ENCODE measurements at places on chromosomes 12 and 14. TPM values are rescaled to one million over a fixed set of nuclear protein-coding genes. Genes with fewer than 3 reads are reported as not detected.
A peak's percentile ranks its signal among the peaks of the same experiment; 100 is the strongest.

Gene IL22
- total RNA-seq: not detected

GRCh38 chr14:36657399-36658122 lies 4.1 kb upstream of the PAX9 start:
- no peak for DNase-seq

DNA sequence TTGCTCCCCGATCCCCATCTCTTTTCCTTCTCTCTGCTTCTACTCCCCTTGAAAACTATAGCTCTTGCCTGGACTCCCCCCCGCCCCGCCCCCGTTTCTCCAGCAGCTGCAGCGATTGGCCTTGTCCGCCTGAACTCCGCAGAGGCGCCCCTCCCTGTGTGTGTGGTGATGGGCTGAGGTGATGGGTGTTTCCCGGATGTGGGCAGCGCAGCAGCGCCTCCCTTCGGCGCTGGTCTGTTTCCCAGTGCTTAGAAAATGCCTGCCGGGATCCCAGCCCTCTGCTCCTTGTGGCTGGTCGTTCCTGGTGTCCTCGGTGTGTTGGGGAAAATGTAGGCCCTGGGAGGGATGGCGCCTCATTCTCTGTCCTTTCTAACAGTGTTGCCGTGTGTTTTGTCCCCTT lies 43.3 kb downstream of the GALNT8 start:
- peak; percentile 62 for DNase-seq

DNA sequence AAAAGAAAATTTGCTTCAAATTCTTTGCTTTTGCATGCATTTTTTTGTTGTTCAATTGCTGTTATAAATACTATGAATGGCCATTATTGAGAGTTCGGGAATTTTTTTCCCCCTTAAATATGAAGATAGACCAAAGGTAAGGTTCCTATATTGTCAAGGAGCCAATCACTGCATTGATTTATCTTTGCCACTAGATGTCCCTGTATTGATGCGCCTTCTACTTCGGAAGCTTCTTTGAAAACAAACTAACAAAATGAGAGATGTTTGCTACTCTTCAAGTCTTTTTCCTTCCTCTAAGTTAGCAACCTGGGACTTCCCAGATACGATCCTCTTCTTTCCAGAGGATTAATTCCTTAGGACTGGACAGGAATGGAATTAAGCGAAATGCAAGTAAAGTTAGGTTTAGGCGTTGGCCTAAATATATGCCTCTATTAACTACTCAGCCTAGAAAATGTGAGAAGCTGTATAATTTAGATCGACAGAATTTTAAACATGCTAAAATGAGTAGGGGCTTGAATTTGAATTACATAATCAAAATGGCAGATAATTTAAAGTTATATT lies 318.1 kb downstream of the AEBP2 start:
- no peak for DNase-seq

Gene PRH1
- 13.3 TPM for total RNA-seq

Gene TOMM20L
- total RNA-seq: not detected

DNA sequence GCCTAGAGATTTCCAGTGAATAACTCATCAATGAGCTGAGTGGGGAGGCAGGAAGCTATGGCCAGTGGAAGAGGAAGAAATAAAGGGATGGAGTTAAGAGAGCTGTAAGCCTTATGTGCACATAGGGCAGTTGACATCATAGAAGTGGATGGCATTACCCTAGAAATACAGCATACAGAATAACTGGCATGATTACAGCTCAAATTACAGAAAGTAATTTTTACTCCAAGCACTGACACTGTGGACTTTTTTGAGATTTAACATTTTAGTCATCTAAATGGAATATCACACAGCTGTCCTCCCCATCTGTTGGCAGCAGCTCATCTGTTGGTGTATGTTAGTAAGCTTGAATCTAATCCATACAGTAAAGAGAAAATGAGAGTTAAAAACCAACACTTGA lies 5.4 kb upstream of the IPO8 start:
- no peak for DNase-seq
